ENCODE measurements at places on chromosomes 16 and 17.

DNA sequence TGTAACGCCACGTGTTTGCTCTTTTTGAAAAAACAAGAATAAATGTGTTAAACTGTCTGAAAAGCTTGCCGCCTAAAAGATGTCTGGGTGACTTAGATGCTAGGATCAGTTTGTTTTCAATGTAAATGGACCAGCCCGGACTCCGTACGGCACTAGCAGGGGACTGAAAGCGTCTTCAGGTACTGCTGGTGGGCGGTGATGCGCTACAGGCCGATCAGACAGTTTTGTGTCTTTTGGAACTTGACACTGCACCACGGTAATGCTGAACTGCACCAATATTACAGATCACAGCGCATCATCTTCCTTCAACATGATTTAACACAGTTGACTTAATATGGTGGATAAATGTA is 727 bp upstream of the MBTPS1 start:
- no peak for DNase-seq

- peak; percentile 1 for DNase-seq
Observed at GRCh38 chr16:74034862-74035261, 261.8 kb upstream of the PSMD7 start.

- DNase-seq = no peak
Observed at GRCh38 chr17:74852237-74853047, 7.2 kb downstream of the GRIN2C start.

DNA sequence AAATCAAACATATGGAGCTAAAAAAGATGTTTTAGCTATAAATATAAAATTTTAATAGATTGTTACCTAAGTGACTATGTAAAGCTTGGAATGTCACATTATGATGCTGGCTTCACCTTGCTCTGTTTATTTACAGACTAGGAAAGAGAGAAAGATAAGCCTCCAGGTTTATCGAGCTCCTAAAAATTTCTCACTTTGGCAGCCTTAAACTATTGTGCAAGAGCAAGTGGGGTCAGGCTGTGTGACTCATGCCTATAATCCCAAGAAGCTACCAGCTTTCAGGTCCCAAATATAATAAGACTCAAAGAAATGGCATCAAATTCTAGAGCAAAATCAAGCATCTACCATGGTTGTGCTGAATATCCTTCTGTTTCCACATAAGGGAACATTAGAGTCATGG is 34.3 kb upstream of the PRSS54 start:
- DNase-seq = no peak

GRCh38 chr17:75848523-75849278 is 4.5 kb upstream of the UNC13D start:
- DNase-seq = no peak

GRCh38 chr17:63838631-63839171 is 3.8 kb downstream of the SMARCD2 start:
- no peak for DNase-seq

DNA sequence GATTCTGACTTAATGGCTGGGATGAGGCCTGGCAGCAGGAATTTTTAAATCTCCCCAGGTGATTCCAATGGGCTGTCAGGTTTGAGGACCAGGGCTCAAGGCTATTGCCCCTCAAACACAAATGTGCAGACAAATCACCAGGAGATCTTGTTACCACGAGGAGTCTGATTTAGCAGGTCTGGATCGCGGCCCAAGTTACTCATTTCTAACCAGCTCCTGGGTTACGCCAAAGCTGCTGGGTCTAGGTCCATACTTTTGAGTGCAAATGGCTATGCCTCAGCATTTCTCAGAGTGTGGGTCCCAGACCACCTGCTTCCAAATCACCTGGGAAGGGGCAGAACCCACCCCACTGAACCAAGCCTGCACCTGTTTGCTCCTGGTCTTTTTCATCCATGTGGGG is 33.1 kb downstream of the CNGB1 start:
- DNase-seq = no peak

DNA sequence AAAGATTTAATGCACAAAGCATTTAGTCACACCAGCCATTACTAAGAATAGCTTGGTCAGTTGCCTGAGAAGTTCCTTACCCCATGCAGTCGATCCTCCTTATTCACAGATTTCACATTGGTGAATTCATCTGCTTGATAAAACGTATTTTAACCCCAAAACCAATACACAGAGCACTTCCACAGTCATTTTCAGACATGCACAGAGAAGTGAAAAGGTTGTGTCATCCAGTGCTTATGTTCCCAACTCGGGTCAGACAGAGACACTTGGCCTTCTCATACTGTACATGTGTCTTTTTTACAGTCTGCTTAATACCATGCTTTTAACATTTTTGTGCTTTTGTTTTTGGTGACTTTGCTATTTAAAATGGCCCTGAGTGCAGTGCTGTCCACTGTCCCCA is 219.7 kb downstream of the SPECC1 start:
- no peak for DNase-seq

- no peak for DNase-seq
Observed at GRCh38 chr16:10878328-10878643, 1.3 kb downstream of the CIITA start.

GRCh38 chr17:77881545-77881944 is 77.0 kb upstream of the TNRC6C start:
- no peak for DNase-seq
